Right lobe of liver (tissue), 6 donors: ENCODE measurements at places on chromosomes 3 and 15. TPM values are rescaled to one million over a fixed set of nuclear protein-coding genes. Genes with fewer than 3 reads are reported as not detected.

- no peak overlapping the region for H3K4me3 ChIP-seq
- no peak for DNase-seq
- H3K27ac ChIP-seq = no peak overlapping the region
- H3K4me1 ChIP-seq = peaks cover 22% of the 10 kb centered on the region
- H3K27me3 ChIP-seq = no peaks in the 10 kb centered on the region
- no peaks in the 10 kb centered on the region for H3K36me3 ChIP-seq
Measured at GRCh38 chr15:48798319-48798718, 12.6 kb downstream of the CEP152 start.

GRCh38 chr15:101461097-101461496 lies 28.4 kb downstream of the PCSK6 start:
- peaks cover 38% of the 10 kb centered on the region for H3K4me1 ChIP-seq
- DNase-seq = no peak
- H3K36me3 ChIP-seq = no peaks in the 10 kb centered on the region
- no peak overlapping the region for H3K4me3 ChIP-seq
- H3K27ac ChIP-seq = no peak overlapping the region

DNA sequence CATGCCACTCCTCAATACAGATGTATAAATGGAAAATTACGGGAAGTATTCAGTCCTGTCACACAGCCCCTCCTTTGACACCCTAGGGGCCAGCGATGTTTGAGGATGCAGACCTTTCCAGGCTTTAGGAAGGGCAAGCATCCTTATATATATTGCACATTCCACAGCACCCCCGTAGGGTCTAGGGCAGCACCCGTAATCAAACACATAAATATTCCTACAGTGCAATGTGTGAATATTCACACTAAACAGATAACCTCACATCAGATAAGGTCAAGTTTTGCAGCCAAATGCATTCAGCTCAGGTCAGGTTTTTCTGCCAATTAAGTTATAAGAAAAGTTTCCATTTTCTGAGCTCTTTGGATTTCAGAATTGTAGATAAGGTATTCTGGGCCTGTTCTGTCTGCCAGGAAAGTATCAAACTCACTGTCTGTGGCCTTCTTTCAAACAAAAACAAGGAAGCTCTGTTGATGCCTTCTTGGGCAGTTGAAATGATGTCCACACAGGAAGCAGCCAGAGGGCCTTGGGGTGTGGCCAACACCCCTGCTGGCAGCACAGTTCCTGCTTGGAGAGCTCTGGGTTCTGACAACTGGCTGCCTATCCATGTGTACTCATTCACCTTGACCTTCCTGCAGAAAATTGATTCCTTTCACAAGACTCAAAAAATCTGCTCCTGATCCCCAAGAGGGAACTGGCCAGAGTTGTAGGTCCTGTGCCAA lies 427.0 kb downstream of the NTRK3 start:
- H3K36me3 ChIP-seq = no peaks in the 10 kb centered on the region
- no peak overlapping the region for H3K4me3 ChIP-seq

- no peaks in the 10 kb centered on the region for H3K4me1 ChIP-seq
- H3K27me3 ChIP-seq = peaks cover 39% of the 10 kb centered on the region
Measured at GRCh38 chr3:140972833-140973232, 31.2 kb downstream of the SLC25A36 start.

DNA sequence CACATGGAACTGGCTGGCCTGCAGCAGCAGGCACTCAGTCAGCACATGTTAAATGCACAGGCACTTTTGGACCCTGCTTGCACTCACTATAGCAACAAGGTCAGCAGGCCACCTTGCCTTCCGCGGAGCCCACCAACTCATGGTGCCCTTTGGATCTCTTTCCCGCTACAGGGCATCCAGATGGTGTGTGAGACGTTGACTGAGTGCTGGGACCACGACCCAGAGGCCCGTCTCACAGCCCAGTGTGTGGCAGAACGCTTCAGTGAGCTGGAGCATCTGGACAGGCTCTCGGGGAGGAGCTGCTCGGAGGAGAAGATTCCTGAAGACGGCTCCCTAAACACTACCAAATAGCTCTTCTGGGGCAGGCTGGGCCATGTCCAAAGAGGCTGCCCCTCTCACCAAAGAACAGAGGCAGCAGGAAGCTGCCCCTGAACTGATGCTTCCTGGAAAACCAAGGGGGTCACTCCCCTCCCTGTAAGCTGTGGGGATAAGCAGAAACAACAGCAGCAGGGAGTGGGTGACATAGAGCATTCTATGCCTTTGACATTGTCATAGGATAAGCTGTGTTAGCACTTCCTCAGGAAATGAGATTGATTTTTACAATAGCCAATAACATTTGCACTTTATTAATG lies 85.0 kb downstream of the TGFBR2 start:
- DNase-seq = no peak
- peak overlapping the region; percentile 13 for H3K27ac ChIP-seq

- H3K27ac ChIP-seq = no peak overlapping the region
- H3K4me3 ChIP-seq = no peak overlapping the region
- no peak for DNase-seq
- H3K27me3 ChIP-seq = no peaks in the 10 kb centered on the region
- peaks cover 14% of the 10 kb centered on the region for H3K4me1 ChIP-seq
Measured at GRCh38 chr3:172606021-172606420, 82.8 kb upstream of the TNFSF10 start.

- H3K36me3 ChIP-seq = no peaks in the 10 kb centered on the region
- no peak for DNase-seq
- no peak overlapping the region for H3K27ac ChIP-seq
- H3K4me3 ChIP-seq = no peak overlapping the region
- no peaks in the 10 kb centered on the region for H3K27me3 ChIP-seq
- H3K4me1 ChIP-seq = no peaks in the 10 kb centered on the region
Measured at GRCh38 chr15:22966321-22967083, 13.7 kb downstream of the CYFIP1 start.

DNA sequence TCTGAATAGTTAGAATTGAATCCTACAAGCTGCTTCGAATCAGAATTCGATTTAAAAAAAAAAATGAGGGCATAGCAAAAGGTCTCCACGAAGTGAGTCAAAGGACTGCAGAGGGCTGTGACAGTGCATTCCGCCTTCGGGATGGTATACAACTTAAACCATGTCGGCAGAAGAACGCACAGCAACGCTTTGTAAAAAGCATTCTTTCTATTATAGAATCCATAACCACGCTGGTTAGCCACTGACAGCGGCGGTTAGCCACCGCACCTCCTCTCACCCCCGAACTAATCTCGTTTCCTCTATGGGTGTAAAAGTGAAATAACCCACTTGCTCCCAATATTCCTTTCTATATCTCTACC lies 664 bp upstream of the PIK3CA start:
- no peak for DNase-seq
- H3K27me3 ChIP-seq = no peaks in the 10 kb centered on the region
- peak overlapping the region; percentile 92 for H3K27ac ChIP-seq
- peak overlapping the region; percentile 89 for H3K4me3 ChIP-seq

DNA sequence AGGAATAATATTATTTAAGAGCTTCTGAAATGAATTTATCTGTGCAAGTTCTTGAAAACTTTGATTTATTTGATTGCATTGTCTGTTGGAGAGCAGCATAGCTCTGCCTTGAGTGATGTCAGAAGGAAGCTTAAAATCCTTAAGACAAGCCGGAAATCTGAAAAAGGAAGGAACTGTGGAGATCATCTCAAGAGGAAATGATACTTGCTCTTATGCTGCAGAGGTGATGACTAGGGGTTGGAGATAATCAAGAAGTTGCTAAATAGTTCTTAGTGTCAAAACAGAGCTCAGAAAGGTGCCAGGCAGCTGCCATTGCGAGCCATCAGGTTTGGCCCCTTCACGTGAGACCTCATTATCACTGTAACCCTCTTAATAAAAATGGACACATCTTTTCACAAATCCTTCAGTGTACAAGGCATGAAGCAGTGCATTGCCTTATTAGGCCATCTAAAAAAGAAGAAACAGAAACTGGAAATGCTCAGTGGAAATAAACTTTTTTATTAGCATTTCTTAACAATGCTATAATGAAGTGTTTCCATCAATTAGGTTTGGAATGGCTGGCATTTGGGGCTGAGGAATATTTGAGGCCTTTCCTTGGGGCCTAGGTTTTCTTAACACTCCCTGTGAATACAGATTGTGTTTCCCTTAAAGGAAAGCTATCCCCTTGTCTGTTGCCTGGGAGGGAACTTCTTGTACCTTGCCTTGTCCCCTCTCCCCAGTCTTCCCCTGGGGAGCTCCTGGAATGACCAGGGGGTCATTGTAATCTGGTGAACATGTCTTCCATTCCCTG lies 34.5 kb upstream of the VILL start:
- H3K27me3 ChIP-seq = no peaks in the 10 kb centered on the region
- peak; percentile 23 for DNase-seq
- H3K4me1 ChIP-seq = peaks cover 8% of the 10 kb centered on the region
- no peaks in the 10 kb centered on the region for H3K36me3 ChIP-seq
- H3K4me3 ChIP-seq = no peak overlapping the region

DNA sequence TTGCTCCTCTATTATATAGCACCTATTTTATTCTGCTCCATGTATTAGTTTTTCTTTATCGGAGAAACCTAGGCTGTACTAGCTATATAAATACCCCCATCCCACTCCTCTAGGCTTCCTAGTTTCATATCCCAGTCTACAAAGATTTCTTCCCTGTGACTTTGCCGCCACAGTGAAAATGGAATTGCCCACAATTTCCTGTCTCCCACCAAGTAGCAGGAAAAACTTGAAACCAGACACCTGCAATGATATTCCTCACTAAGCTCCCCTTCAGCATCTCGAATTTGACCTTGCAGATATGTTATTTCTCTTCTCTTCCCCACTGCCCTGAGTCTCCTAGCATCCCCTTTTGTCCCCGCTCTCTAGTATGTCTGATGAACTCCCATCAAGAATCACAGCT lies 685.8 kb upstream of the CCDC54 start:
- DNase-seq = no peak
- H3K36me3 ChIP-seq = no peaks in the 10 kb centered on the region
- H3K4me3 ChIP-seq = no peak overlapping the region

- H3K4me1 ChIP-seq = no peaks in the 10 kb centered on the region
- H3K36me3 ChIP-seq = no peaks in the 10 kb centered on the region
Measured at GRCh38 chr15:50075319-50075718, 43.7 kb downstream of the ATP8B4 start.

GRCh38 chr3:172624999-172625398 lies 85.9 kb downstream of the NCEH1 start:
- no peak overlapping the region for H3K4me3 ChIP-seq
- no peak overlapping the region for H3K27ac ChIP-seq
- no peaks in the 10 kb centered on the region for H3K27me3 ChIP-seq
- no peaks in the 10 kb centered on the region for H3K36me3 ChIP-seq
- DNase-seq = no peak

DNA sequence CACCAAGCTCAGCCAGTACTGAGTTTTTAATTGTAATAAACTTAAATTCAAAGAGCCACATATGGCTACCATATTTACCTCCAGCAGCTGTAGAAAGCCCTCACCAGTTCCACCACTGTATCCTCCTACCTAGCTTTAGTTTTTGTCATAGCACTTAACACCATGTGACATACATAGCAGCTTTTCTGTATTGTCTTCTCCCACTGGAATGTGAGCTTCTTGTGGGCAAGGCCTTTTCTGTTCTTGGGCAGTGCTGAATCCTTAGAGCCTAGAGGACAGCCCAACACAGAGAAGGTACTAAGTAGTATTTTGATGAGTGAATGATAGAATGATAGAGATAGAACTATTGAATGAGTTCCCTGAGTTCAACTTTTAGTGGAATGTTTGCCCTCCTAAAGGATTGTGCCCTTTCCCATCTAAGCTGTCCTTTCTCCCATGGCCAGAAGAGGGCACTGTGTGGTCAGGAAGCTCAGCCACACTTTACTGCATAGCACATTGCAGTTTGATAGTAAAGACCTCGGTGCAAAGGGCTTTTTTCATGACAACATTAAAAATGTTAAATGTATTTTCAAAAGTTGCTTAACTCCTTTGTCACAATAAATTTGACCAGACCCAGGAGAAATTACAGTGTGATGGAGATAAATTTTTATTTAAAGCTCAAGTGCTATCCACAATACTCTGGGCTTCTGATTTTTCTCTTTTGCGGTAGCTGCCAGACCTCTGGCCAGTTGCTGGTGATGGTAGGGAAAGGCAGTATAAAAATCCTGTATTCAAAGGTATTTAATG lies 115.8 kb downstream of the GHSR start:
- no peak overlapping the region for H3K4me3 ChIP-seq
- peaks cover 4% of the 10 kb centered on the region for H3K4me1 ChIP-seq
- no peaks in the 10 kb centered on the region for H3K27me3 ChIP-seq
- no peak for DNase-seq
- H3K36me3 ChIP-seq = peaks cover 76% of the 10 kb centered on the region
- no peak overlapping the region for H3K27ac ChIP-seq

- no peaks in the 10 kb centered on the region for H3K27me3 ChIP-seq
- H3K4me3 ChIP-seq = no peak overlapping the region
- H3K27ac ChIP-seq = peak overlapping the region; percentile 40
- H3K4me1 ChIP-seq = no peaks in the 10 kb centered on the region
- no peak for DNase-seq
Measured at GRCh38 chr3:100603469-100603868, 5.9 kb upstream of the ADGRG7 start.

DNA sequence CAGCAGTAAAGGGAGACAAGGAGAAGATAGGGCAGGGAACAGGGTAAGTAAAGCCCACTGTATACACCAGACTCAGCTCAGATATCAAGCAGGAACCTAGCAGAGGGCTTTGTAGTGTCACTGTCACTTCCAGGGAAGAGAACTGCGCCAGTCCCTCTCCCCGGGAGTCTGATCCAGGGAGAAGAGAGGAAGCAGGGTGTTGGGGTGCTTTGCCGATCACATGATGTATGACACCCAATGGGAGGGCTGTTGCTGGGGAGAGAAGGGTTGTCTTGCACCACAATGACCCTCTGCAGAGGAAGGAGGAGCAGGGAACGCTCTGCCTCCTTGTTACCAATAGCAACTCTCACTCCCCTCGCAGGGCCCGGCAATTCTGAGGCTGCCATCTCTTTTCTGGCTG lies 147.2 kb upstream of the SLC2A2 start:
- no peaks in the 10 kb centered on the region for H3K36me3 ChIP-seq
- peak; percentile 54 for DNase-seq
- peaks cover 21% of the 10 kb centered on the region for H3K4me1 ChIP-seq
- H3K27me3 ChIP-seq = no peaks in the 10 kb centered on the region
- H3K4me3 ChIP-seq = no peak overlapping the region

GRCh38 chr3:188934989-188935388 lies 236.8 kb upstream of the TPRG1 start:
- no peaks in the 10 kb centered on the region for H3K36me3 ChIP-seq
- no peak overlapping the region for H3K27ac ChIP-seq
- no peak overlapping the region for H3K4me3 ChIP-seq
- H3K27me3 ChIP-seq = no peaks in the 10 kb centered on the region

DNA sequence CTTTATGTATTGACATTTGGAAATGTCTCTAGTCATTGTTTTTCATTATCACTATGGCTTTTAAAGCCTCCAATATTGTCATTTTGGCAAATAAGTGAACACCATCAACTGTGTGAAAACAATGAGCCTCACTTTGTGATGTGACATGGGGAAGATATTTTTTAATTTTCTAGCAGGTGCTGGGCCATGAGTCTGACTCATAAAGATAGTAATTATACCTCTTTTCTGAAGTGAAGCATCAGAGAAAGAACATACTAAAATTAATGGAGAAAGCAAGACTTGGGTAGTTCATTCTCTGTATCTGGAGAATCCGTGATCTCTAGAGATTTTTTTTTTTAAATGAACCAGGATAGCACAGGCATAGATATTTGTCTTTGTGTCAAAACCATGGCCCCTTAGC lies 100.8 kb downstream of the CCNL1 start:
- DNase-seq = no peak
- no peaks in the 10 kb centered on the region for H3K4me1 ChIP-seq
- H3K4me3 ChIP-seq = no peak overlapping the region
- no peaks in the 10 kb centered on the region for H3K27me3 ChIP-seq
- no peak overlapping the region for H3K27ac ChIP-seq

Gene NUSAP1
- 4.4 TPM for total RNA-seq

Gene HGD
- total RNA-seq = 321 TPM

Gene FBXL22
- 0.26 TPM for total RNA-seq

Gene EFCAB12
- total RNA-seq = 4.7 TPM

Gene SLC27A2
- total RNA-seq = 144 TPM

Gene DLL4
- 2.9 TPM for total RNA-seq

Gene CMTM8
- total RNA-seq = 19.0 TPM
